CD4-positive, alpha-beta T cell treated with Interleukin-4 for 1 hour (primary cell): ENCODE measurements at places on chromosomes 2 and 18.
A peak's percentile ranks its signal among the peaks of the same experiment; 100 is the strongest.

DNA sequence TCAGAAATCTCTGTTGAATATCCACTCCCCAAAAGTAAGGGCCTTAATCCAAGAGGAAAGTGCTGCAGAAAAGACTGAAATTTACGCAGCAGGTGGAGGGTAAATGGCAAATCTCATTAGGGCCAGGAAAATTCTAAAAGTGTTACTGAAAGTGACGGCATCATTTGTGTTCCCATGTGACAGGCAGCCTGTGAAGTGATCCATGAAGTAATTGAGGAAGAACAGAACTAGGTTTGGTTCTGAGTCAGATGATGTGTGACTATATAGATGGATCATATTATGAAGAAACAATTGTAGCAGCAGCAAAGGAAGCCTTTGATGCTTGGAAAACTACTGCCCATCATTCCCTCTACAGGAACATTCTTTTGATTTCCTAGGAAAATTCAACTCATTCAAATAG, 401.2 kb downstream of the TGIF1 start:
- no peak for DNase-seq

DNA sequence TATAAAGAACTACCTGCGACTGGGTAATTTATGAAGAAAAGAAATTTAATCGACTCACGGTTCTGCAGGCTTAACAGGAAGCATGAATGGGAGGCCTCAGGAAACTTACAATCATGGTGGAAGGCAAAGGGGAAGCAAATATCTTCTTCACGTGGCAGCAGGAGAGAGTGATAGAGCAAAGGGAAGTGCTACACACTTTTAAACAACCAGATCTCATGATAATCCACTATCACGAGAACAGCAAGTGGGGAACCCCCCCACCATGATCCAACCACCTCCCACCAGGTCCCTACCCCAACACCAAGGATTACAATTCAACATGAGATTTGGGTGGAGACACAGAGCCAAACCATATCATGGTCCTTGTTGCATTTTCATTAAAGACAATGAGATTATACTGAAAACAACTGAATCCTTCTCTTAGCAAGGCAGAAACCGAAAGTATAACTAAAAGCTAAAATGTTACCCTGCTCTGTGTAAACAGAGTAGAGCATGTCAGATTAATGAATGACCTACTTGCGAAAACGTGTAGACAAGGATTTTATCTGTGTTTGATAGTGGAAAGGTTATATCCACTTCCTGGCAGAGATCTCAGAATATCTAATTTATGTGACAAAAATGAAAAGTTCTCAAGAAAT, 60.1 kb upstream of the RBBP8 start:
- no peak for DNase-seq

GRCh38 chr18:50611529-50611941, 51.6 kb downstream of the MAPK4 start:
- no peak for DNase-seq

DNA sequence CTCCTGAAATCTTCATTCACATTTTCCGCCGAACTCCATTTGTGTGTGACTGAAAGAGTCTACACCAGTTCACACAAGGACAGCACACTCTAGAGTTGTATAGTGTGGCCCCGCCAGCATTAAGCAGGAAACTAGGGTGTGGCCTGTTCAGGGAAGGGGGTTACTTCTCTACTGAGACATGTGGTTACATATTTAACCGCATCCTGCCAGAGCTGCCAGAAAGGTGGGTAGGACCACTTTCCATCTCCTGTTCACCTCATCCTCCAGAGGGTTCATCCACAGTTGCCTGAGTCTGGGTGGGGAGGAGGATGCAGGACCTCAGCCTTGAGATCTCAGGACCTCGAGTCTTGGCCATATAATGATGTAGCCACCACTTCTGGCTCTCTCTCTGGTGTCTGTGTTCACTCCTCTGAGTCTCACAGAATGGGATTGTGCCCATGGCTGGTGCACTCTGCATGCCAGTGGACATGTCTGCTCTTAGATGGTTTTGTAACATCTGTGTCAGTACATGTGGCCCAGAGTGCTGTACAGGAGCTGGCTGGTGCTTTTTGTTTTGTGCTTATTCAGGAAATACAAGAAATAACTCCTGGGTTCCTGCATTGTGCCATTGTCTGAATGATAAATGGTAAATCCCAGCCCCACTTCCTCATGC, 7.7 kb upstream of the SP140L start:
- peak; percentile 76 for DNase-seq

DNA sequence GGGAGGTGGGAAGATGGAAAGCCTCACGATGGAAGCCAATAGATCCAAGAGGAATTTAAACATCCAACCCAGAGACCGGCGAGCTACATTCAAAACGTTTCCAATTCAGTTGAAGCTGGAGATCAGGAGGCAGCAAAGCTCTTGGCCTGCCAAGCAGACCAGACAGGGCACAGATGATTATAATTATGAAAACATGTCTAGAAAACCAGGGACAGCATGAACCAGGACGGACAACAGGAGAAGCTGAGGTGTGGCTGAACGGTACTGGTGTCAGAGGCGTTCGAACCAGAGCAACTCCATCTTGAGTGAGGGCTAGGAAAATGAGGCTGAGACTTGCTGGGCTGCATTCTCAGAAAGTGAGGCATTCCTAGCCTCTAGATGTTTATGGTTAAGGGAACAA, 102.2 kb upstream of the CCDC150 start:
- DNase-seq, result no peak

- no peak for DNase-seq
Measured at GRCh38 chr2:173436088-173436487, 81.4 kb downstream of the CDCA7 start.

DNA sequence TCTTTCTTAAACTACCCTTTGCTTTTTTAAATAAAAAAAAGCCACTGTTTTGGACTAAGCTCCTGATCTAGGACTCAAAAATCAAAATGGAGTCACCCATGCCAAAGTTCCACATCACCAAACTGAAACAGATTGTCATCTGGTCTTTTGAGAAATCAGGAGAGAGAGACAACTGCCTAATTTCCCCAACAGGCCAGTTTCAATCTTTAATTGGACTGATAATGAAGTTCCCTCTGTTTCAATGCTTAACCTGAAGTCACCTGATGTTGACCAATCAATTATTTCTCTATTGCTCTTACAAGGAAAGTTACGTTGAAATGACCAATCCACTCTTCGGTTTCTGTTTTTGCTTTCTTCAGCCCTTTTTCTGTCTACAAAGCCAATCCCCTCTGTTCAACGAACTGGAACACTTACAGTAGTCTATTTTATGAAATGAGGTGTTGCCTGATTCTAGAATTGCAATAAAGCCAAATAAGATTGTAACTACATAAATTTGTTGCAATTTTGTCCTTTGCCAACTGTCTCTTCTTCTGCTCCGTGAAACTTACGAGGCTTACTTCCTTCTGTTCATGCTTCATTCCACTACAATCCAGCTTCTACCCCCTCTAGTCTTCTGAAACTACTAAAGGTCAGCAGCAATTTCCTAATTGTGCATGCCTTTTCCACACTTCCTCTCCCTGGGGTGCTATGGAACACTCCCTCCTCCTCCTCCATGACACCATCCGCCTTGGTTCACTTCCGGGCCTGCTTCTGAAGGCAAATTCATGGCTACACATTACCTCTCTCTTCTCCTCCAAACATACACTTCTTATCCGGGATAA, 95.2 kb upstream of the CD302 start:
- DNase-seq, result no peak

- DNase-seq, result no peak
Measured at GRCh38 chr2:200944467-200945394, 18.7 kb downstream of the ORC2 start.

GRCh38 chr2:26969077-26969844, 1.2 kb upstream of the MAPRE3 start:
- no peak for DNase-seq

DNA sequence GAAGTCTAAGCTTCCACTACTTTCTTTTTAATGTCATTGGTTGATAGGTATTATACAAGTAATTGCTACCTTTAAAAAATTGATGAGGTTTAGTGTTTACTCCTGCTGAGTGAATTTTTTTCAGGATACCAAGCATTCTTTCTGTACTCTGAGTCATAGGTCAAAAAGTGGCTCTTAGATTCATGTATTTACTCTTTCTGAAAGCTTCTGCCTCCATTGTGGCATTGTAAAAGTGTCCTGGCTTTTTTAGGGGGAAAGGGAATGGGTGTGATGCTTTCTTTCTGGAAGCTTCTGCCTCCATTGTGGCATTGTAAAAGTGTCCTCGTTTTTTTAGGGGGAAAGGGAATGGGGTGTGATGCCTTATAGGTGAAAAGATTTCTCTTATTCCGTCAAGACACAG, 286.5 kb downstream of the LPIN1 start:
- DNase-seq, result no peak

DNA sequence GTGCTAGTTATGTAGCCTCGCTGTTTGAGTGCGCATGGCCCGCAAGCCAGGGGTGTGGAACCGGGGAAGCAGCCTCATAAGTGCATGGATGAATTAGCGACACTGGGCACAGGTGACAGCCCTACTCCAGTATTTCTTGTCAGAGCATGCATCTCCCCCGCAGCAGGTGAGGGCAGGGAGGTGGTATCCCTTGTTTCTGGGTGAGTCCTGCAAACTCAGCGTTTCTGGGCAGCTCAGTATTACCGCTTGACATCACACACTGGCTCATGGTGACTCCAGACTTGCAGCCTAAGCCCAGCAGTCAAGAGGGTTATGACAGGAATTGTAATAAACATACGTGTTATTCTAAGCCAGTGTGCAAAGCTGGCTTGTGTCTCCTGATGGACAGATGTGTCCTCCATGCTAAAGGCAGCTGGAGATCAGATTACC, 2.5 kb downstream of the CABLES1 start:
- no peak for DNase-seq

DNA sequence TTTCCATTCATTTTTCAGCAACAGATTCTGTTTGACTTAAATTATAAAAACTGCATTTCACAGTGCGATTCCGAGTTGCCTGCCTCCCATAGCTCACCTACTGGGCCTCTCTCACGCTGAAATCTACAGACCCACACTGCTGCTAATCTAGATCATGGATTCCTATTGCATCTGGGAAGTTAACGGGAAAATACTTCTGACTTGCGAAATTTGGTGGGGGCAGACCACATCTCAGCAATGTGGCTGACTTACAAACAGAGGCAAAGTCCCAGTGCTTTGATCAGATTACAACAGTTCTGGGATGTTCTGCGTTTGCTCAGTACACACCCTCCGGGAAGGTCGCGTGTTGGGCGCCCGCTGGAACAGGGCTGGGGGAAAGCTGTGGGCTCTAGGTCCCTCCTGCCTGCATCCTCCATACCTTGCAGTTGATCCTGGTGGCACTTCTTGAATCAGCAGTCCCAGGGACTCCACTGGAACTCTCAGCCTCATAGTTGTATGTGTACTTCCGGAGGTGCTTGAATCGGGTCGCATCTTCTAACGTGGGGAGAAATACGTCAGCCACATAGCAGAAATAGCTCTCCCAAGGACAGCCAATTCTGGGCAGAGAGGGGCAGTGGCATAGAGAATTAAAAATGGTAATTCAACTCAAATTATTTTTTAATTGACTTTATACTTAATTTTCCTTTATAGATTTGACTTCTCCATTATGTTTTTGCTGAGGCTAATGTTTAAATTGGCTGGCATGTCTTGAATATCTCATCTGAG, 1.7 kb downstream of the APOB start:
- DNase-seq, result no peak

DNA sequence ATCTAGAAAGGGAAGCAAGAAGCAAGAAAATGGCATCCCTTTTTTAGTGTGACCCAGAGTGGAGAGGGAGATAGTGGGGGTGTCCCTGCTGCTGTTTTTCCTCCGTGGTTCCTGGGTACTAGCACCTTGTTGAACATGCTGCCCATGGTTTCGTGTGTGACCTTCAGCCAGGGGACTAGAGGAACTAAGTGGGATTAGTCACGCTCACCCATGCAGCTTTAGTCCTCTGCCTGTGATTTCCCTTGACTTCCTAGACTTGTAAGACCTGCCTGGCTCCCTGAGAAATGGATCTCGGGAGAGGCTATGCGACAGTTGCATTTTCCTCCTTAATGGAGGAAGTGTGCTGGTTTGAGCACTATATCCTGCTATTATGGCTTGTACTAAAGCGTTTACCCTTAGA, 471.4 kb downstream of the DCDC2C start:
- DNase-seq, result no peak

DNA sequence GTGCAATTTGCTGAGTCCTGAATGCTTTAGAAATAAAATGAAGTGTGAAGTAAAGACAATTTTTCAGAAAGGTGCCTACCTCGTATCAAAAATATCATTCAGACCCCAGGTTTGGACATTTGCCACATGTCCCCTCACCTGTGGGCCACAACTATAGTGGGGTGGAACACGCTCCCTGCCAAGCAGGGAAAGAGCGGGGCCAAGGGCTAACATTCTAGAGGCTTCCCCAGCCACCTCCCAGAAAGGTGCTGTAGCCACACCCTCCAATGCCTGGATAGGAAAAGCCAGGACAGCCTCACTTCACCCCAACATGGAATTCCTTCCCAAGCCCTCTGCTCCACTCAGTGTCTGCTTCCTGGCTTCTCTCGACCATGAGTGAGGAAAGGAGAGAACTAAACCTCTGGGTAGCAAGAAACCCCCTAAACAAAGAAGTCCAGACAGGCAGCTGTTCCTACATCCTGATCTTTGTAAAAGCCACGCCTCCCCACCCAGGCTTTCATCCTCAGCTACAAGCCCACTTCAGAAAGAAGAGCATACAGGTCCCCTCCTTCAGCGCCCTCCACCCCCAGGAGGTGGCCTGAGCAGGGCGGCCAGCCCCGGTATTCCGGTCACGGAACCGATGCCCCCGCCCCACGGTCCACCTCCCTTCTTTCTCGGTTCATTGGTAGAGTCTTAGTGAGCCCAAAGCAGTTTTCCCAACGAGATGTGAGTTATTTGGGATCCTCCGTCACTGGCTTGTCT, 2.1 kb downstream of the COL6A3 start:
- no peak for DNase-seq
